Suppressor macrophage (primary cell): ENCODE measurements at places on chromosomes 6 and 20.

GRCh38 chr6:54698974-54699373 is 147.6 kb upstream of the FAM83B start:
- DNase-seq = no peak

GRCh38 chr6:39855356-39855995 is 63.3 kb downstream of the DAAM2 start:
- DNase-seq = no peak

- peak; percentile 30 for DNase-seq
Measured at GRCh38 chr20:19807191-19807945, 49.3 kb downstream of the RIN2 start.

GRCh38 chr6:73562558-73562957 is 41.7 kb upstream of the EEF1A1 start:
- DNase-seq = no peak

- DNase-seq = no peak
Measured at GRCh38 chr6:112695001-112695400, 347.9 kb downstream of the RFPL4B start.

DNA sequence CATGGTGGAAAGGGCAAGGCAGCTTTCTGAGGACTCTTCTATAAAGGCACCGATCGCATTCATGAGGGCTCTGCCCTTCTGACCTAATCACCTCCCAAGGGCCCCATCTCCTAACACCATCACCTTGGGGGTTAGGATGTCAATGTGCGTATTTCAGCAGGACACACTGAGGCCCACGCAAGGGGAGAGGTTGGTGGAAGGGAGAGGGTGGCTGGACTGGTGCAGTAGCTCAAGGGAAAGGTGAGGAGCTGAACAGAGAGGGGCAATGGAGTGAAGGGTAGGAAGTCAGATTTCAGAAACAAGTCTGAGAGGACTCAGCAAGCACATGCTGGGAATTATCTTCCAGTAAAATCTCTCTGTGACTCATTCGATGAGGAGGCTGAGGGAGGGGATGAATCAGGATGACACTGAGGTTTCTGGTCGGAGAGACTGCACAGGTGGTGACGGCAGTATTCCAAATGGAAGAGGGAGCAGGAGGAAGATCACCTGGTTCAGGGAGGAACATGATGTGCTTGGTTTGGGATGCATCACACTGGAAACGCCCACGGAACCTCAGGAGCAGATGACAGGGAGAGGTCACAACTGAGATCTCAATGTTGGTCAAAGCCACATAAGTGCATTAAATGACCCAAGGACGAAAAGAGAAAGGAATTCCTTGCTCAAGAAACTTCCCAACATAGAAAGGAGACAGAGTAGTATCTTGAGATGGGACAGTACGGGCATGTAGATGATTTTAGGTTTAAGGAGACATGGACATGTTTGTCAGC is 67.1 kb downstream of the TFAP2A start:
- no peak for DNase-seq
